ENCODE measurements at places on chromosomes 1 and 21.

DNA sequence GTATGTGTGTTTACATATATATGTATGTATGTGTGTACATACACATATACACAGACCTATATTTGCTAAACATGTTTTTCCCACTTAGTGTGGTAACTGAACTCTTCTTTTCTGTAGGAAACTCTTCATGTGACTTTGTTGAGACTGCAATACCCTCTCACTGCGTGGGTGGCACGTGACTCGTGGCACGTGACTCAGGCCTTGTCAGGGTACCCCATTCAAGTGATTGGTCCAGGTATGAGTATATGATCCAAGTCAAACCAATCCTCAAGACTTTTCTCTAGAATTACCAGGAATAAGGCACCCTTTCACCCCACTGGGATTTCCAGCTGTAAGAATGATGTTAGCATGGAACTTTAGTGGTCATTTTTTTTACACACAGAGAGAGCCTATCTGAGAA, 149.2 kb upstream of the KCNK2 start:
- DNase-seq, result no peak

DNA sequence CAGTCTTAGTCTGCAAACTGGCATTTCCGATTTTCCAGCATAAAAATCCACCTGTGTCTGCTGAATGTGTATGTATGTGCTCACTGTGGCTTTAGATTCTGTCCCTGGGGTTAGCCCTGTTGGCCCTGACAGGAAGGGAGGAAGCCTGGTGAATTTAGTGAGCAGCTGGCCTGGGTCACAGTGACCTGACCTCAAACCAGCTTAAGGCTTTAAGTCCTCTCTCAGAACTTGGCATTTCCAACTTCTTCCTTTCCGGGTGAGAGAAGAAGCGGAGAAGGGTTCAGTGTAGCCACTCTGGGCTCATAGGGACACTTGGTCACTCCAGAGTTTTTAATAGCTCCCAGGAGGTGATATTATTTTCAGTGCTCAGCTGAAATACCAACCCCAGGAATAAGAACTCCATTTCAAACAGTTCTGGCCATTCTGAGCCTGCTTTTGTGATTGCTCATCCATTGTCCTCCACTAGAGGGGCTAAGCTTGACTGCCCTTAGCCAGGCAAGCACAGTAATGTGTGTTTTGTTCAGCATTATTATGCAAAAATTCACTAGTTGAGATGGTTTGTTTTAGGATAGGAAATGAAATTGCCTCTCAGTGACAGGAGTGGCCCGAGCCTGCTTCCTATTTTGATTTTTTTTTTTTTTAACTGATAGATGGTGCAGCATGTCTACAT, 2.5 kb upstream of the OLFML3 start:
- DNase-seq, result no peak

DNA sequence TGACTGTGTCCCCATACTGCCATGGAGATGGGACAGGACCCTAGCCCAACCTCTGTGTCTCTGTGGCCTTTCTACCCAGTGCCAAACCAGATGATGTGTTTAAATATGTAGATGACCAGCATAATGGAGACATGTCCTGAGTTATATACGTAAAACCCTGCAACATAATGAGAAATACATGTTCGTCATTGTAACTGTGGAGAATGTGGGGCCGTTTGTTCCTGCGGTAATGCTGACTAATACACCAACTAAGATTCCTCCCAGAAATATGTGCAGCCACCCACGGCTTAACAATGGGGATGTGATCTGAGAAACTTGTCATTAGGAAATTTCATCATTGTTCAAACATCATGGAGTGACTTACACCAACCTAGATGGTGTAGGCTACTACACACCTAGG, 71.7 kb upstream of the SIM2 start:
- no peak for DNase-seq

- no peak for DNase-seq
Observed at GRCh38 chr1:160887071-160887470, 2.1 kb upstream of the ITLN1 start.

GRCh38 chr1:174964972-174965361, 34.8 kb upstream of the CACYBP start:
- no peak for DNase-seq

DNA sequence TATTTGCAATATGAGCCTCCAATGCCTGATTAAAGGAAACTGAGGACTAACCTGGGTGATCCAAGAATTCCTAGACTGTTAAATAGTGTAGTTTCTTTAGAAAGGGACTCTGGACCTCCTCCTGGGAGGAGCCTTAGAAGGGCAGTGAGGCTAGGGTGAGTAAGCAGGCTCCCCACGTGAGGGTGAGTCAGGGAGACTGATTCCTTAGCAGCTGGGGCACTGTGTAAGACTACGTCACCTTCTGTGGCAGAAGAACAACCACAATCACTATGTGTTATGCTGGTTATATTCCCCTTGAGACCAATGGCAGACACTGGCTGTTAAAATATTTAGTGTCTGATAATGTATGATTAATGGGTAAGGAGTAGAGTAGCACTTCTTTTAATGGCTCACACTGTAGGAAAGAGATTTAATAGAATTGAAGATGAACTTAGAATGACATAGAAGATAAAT, 53.3 kb upstream of the SYT14 start:
- DNase-seq, result no peak

DNA sequence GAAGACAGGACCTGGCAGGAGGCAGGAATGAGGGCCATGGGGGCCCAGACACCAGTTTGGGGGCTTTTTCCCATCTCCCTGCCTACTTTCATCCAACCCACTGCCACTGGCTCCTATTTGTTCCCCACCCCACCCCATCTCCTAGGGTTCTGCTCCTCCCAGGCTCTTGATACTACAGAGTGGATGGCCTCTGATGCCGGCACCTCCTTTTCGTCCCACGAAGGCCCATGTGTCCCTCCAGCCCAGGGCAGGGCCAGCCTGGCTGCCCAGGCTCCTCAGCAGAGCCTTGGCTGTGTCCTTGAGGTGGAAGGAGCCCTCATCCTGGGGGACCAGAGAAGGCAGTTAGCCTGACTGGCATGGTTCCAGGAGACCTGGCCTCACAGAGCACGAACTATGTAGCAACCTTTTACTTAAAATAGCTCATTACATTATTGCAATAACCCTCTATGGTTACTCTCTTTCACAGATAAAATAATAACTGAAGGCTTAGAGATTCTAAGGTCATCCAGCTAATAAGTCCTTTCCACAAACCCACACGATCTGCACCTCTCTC, 3.5 kb downstream of the POMGNT1 start:
- DNase-seq, result no peak

GRCh38 chr1:228801068-228801467, 65.8 kb downstream of the RHOU start:
- no peak for DNase-seq

GRCh38 chr1:4978660-4979390, 324.4 kb downstream of the AJAP1 start:
- no peak for DNase-seq

DNA sequence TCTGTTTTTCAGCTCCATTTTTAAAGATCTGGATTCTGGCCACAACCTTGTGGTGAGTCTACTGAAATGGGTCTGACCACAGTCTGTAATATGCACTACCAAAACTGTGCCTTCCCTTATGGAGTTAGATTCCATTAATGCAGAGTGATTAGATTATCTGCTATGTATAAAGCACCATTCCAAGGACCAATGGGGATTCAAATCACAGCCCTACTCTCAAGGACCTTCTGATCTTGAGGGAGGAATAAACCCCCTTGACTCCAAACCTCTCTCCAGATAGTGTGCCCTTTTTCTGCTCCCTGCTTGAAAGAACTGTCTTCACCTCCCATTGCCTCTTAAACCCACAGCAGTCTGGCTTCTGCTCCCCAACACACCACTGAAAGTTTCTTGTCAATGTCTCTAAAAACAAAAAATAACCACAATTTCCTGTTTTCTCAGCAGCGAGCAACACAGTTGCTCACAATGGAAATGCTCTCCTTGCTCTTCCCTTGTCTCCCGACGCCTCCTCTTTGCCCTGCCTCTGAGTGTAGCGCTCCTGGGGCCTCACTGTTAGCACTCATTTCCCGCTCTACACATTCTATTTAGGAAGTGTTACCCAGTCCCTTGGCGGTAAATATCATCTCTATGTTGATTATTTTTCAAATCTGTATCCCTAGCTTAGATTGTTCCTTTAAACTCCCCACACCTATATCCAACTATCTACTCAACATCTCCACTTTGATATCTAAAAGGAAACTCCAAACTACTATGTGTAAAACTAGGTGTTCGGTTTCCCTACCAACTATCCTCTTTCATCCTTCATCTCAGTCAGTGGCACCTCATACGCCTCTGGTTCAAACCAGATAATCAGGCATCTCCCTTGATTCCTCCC, 13.6 kb downstream of the PCNX2 start:
- DNase-seq, result no peak

DNA sequence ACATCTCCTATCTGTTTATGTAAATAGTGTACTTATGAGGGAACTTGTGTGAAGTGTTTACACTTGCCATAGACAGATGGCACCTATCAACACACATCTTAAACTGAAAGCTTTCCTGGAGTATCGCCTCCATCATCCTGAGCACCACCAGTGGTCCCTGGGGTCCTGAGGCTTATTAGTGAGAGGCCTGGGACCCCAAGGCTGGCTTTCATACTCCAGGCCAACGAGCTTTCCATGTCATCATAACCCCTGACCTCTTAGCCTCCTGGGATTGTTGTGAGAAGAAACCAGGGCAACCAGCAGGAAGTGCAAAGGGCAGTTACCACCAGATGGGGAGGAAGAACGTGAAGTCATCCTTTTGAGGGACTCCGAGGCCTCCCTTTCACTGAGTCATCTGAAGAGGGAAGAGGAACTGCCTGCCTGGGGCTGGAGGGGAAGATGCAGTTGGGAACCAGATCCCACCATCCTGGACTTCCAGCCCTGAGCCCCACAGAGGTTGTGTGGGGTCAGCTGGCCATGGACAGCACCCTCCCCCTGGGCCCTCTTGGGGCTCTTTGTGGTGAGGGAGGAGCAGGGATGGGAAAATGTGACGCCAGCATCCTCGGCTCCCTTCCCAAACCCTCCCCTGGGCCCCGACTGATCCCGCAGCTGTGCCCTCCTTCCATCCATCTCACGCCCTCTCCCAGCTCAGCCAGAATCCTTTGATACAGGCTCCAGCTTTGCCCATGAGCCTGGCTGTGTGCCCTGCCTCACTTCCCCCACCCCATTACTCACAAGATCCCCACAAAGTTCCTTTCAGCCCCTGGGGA, 5.8 kb downstream of the INKA2 start:
- DNase-seq, result peak; percentile 77

DNA sequence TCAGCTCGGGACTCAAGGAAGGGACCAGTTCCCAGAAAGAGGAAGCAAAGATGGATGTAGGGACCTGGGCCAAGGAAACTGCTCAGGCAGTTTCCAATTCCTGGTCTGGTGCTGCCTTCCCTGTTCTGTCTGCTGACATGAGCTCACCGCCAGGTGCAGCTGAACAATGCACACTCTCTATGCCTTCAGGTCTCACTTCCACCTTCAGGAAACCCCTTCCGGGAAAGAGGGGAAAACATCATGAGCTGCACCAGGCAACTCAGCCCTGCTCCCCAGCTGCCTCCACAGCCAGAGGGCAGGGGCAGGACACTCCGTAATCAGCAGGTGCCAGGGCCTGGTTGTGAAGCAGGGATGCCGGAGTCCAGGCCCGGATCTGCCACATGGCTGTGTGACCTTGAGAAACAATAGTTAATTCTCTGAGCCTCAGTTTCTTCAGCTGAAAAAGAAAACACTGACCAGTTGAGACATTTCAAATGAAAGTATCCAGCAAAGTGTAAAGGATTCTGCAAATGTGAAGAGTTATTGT, 27.8 kb downstream of the SMIM12 start:
- DNase-seq, result no peak

- DNase-seq, result no peak
Observed at GRCh38 chr1:229271448-229272159, 693 bp downstream of the RAB4A start.

GRCh38 chr1:183080406-183080805, 57.2 kb downstream of the LAMC1 start:
- no peak for DNase-seq

DNA sequence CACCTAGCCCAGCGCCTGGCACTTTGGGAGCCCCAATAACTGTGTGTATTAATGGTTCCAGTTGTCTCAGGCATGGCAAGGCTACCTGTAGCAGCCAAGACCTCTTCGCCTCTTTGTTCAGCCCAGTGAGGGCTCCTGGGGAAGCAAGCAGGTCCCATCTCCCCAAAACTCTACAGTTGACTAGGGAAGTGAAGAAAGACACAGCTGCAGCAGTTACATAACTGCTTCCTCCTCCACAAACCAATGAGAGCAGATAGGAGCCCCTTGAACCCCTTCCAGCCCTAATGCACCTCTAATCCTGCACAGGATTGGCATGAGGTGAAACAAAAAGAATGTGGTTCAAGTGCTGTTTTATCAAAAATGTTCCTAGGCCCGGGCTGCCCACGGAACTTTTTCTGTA, 100.5 kb downstream of the SYF2 start:
- no peak for DNase-seq

- no peak for DNase-seq
Observed at GRCh38 chr1:177571485-177572076, 398.3 kb downstream of the SEC16B start.

- DNase-seq, result no peak
Observed at GRCh38 chr1:160101717-160102522, 3.5 kb upstream of the IGSF8 start.

DNA sequence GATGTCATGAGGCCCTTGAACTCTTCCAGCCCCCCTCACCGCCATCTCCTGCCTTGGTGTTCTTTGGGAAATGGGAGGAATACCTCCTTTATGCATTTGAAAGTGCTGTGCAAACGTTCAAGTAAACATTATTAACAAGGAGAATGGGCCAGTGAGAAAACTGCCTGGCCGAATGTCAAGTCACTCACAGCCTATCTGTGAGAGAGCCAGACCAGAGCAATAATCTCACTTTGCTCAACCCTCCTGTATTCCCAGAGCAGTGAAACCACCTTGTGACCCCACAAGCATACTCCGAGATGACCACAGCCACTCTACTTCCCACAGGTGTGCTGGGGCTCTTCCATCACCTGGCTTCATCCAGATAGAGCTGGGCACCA, 5.2 kb downstream of the TAL1 start:
- DNase-seq, result no peak

DNA sequence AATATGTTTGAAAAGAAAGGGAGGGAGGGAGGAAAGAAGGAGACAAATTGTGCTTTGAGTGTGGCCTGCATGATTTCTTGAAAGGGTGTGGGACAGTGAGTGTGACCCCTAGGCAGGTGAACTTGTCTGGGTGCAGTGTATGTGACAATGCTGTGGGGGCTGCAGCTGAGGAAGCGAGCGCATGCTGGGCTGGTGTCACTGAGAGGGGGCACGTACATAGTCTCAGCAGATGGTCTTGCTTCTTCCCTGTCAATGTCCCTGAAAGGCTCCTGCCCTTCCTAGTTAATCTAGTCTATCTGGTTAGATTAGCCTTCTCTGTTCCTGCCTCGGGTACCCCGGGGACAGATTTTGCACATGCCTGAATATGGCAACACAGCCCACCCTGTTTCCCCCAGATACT, 9.8 kb downstream of the FAAH start:
- DNase-seq, result no peak

DNA sequence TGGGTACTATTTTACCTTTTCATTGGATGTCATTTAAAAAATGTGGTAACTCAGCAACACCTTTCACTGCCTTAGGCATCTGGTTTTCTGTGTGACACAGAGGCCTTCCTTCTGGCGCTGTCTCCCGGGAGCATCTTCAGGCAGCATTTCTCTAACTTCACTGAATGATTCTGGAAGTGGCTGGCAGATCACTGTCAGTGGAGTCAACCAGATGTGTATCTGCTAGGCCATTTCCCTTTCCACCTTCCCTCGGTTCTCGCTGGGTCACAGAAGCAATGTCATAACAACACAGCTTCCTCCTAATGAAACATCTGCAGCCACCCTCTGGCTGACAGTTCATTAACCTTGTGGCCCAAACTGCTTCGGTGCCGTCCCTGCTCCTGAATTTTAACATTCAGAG, 137.8 kb downstream of the KIF26B start:
- no peak for DNase-seq
